ENCODE measurements at places on chromosomes 1 and 21. TPM values are rescaled to one million over a fixed set of nuclear protein-coding genes. Genes with fewer than 3 reads are reported as not detected.

The ANXA9 gene
- not detected for total RNA-seq

The S100A12 gene
- not detected for total RNA-seq

The SDC3 gene
- total RNA-seq: 41.7 TPM

The ETV3L gene
- not detected for total RNA-seq

The MX2 gene
- not detected for total RNA-seq

The CELA2B gene
- not detected for total RNA-seq

The ASAP3 gene
- total RNA-seq: 53.5 TPM

The CFHR3 gene
- not detected for total RNA-seq

The C1orf210 gene
- total RNA-seq: not detected

The S100A3 gene
- total RNA-seq: not detected

The APOBEC4 gene
- total RNA-seq: not detected

The FLG gene
- not detected for total RNA-seq

The NCF2 gene
- not detected for total RNA-seq

The PTPRC gene
- not detected for total RNA-seq

The MCOLN3 gene
- total RNA-seq: not detected

The ATP1A4 gene
- total RNA-seq: not detected

The OR10X1 gene
- not detected for total RNA-seq

The BRDT gene
- not detected for total RNA-seq

The CD1D gene
- total RNA-seq: 0.25 TPM

The ADGRL4 gene
- not detected for total RNA-seq

The SETSIP gene
- not detected for total RNA-seq

The HES4 gene
- total RNA-seq: 218 TPM

The MMP23B gene
- total RNA-seq: 162 TPM

The SIM2 gene
- 4.8 TPM for total RNA-seq

The TSTD1 gene
- 24.2 TPM for total RNA-seq

The AGBL4 gene
- total RNA-seq: 3.5 TPM

The ANGPTL3 gene
- total RNA-seq: not detected

The C8A gene
- total RNA-seq: not detected

The PTGFRN gene
- 61.2 TPM for total RNA-seq

The OLFML3 gene
- total RNA-seq: 2.9 TPM

The IFI44 gene
- total RNA-seq: not detected

The PPFIA4 gene
- total RNA-seq: 74.7 TPM

The OXCT2 gene
- total RNA-seq: 0.37 TPM

The LCE1D gene
- not detected for total RNA-seq

The CNTN2 gene
- total RNA-seq: 208 TPM

The LCE2B gene
- total RNA-seq: not detected

The RXRG gene
- 10.4 TPM for total RNA-seq

The AMIGO1 gene
- 8.0 TPM for total RNA-seq

The KCNA3 gene
- total RNA-seq: 2.7 TPM

The PCBP3 gene
- total RNA-seq: 72.7 TPM

The AGT gene
- 6.3 TPM for total RNA-seq

The HMCN1 gene
- total RNA-seq: 0.93 TPM

The REG4 gene
- total RNA-seq: not detected

The ACTL8 gene
- not detected for total RNA-seq

The TMEM269 gene
- 0.32 TPM for total RNA-seq

The SPRR3 gene
- total RNA-seq: not detected

The FCAMR gene
- not detected for total RNA-seq

The MR1 gene
- total RNA-seq: not detected

The C1orf141 gene
- total RNA-seq: not detected

The RGS8 gene
- 3.5 TPM for total RNA-seq

The SELL gene
- total RNA-seq: not detected
